ENCODE measurements at places on chromosomes 11 and 22.

DNA sequence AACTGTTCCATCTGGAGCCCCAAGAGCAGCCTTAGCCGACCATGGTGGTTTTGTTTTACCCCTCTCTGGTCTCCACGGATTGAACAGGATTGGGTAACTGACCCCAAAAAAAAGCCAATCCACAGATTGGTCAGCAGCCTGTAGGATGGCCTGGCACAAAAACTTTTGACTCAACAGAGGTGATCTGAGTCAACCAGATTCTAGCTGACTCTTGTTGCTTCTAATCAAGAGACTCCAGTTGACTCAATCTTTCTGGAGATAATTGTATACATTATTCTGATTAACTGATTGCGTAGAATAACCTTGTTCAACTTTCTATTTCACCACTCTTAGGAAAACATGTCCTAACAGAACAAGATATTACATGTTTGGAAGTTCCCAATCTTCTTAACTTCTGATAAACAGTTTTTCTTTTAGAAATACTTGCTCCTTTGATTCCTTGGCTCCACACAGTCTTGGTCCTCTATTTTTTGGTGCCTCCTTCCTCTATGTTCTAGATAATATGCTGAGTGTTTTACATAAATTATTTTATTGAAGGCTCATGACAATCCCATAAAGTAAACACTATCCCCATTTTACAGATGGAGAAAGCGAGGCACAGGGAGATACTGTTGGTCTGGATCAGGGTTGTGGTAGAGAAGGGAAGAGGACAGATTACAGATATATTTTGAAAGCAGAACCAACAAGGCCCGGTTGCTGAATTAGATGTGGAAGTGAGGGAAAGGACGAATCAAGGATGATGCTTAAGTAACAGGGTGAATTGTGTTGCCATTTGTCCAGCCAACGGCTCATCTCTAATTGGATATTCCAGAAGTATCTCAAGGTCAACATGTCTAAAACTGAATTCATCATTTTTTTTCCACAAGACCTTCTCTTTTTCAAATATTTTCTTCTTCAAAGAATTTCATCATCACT lies 11.5 kb upstream of the ZC3H12C start:
- H3K27ac ChIP-seq: peak overlapping the region; percentile 88
- DNase-seq: peak; percentile 35
- peaks cover 14% of the 10 kb centered on the region for H3K27me3 ChIP-seq
- no peaks in the 10 kb centered on the region for H3K36me3 ChIP-seq
- peaks cover 18% of the 10 kb centered on the region for H3K4me1 ChIP-seq

- no peaks in the 10 kb centered on the region for H3K36me3 ChIP-seq
- no peaks in the 10 kb centered on the region for H3K4me1 ChIP-seq
Measured at GRCh38 chr11:17459236-17459896, 17.3 kb downstream of the ABCC8 start.

GRCh38 chr22:49091917-49092545 lies 735.6 kb downstream of the BRD1 start:
- DNase-seq: no peak
- H3K4me3 ChIP-seq: no peak overlapping the region
- H3K27ac ChIP-seq: no peak overlapping the region
- no peaks in the 10 kb centered on the region for H3K27me3 ChIP-seq

DNA sequence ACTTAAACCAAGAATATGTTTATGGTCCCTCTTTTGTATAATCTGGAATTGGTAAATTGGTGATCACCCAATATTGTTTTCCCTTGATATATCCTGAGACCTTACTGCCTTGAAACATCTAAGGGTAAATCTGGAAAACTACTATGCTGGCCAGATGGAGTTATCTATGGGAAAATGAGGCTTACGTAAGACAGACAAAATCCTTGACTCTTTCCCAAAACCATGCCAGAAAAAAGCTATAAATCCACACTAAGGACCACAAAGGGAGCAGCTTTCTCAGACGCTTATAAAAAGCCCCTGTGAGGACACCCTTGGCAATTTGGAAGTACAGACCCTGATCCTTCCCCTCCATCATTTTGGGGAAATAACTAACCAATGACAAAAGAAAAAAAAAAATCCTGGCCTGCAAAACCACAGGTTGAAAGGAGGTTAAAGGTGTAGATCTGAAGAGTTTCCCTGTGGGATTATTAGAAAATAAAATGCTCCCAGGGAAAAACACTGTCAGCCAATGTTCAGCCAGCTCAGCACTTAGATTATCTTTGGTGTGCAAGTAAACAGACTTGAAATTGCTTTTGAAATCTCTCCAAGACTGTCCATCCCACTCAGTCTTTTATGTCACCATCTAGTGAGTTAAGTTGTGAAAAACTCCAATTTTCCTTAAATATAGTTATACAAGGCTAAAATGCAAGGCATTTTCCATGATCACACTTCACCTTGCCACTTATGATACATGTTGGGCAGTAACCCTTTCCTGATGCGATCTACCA lies 6.6 kb upstream of the AMBRA1 start:
- H3K4me3 ChIP-seq: no peak overlapping the region
- H3K27ac ChIP-seq: no peak overlapping the region
- H3K27me3 ChIP-seq: no peaks in the 10 kb centered on the region
- no peaks in the 10 kb centered on the region for H3K36me3 ChIP-seq
- no peak for DNase-seq
- H3K4me1 ChIP-seq: peaks cover 16% of the 10 kb centered on the region

DNA sequence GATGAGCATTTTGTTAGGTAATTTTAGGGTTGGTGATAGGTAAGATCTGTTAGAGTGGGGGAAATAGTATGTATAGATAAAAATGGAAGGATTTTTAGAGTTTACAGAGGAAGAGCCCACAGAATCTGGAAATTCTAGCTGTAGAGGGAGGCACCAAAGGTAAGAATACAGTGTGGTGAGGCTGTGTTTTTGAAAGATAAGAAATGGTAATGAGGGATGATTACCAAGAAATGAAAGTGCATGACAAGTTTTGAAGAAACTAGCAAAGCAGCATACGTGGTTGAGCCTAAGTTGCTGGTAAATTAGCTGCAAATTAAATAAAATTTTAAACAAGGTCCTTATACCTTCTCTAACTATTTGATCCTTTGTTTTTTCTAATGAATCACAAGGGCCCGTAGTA lies 14.6 kb upstream of the RASSF10 start:
- peaks cover 31% of the 10 kb centered on the region for H3K27me3 ChIP-seq
- no peak overlapping the region for H3K27ac ChIP-seq
- no peaks in the 10 kb centered on the region for H3K4me1 ChIP-seq
- H3K4me3 ChIP-seq: no peak overlapping the region

- no peak for DNase-seq
- H3K4me3 ChIP-seq: no peak overlapping the region
- no peak overlapping the region for H3K27ac ChIP-seq
- H3K36me3 ChIP-seq: no peaks in the 10 kb centered on the region
- no peaks in the 10 kb centered on the region for H3K27me3 ChIP-seq
Measured at GRCh38 chr11:126627421-126627820, 271.9 kb downstream of the ST3GAL4 start.

Data from activated T-cell treated with anti-CD3 and anti-CD28 coated beads, Interleukin-2, amount 50 U/mL, for 72 hours (primary cell).